H1 (cell line): ENCODE measurements at places on chromosomes 5 and 9. TPM values are rescaled to one million over a fixed set of nuclear protein-coding genes. Genes with fewer than 3 reads are reported as not detected.
A peak's percentile ranks its signal among the peaks of the same experiment; 100 is the strongest.

BTNL3 gene
- not detected in 2 replicates for total RNA-seq

SLC23A1 gene
- not detected in 2 replicates for total RNA-seq

FST gene
- 16.6 and 16.8 TPM in 2 replicates for total RNA-seq

SPINK7 gene
- total RNA-seq: not detected in 2 replicates

KIF3A gene
- total RNA-seq: 11.5 and 13.1 TPM in 2 replicates

NIM1K gene
- total RNA-seq: not detected in 2 replicates

GRCh38 chr5:173953528-173954090 lies 35.4 kb upstream of the C5orf47 start:
- DNase-seq: no peak

DNA sequence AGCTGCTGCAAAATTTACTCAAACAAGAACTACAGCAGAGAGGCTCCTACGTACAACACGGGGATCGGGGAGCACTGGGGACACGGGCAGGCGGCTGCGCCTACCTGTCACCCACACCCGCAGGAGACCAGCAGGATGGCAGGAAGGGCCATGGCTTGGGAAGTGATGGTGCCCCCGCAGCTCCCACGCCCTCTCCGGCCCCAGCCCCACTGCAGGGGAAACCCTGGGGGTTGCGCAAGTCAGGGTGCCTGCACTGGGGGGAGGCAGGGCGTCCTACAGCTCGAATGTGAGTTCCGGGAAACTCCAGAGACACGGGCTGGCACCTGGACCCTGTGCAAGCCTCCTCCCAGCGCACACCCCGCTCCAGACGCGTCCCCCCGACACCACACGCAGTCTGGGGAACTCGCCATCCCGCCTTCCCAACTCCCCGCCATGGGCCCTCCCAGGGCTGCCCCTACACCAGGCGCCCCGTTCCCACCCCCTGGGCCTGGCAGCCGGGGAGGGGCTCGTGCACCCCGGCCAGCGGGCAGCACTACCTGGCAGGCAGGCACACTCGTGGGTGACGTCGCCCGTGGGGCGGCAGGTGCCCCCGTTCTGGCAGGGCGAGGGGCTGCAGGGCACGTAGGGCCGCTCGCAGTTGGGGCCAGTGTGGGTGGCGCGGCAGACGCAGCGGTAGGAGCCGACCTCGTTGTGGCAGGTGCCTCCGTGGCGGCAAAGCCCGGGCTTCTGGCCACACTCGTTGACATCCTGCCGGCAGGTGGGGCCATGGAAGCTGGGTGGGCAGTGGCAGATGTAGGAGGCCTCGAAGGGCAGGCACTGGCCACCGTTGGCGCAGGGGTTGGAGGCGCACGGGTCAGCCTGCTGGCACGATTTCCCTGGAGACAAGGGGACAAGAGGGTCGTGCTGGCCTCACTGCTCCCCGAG lies 23.3 kb downstream of the NOTCH1 start:
- no peak for DNase-seq

- no peak for DNase-seq
Observed at GRCh38 chr5:154325566-154325965, 120.2 kb upstream of the SAP30L start.

- no peak for DNase-seq
Observed at GRCh38 chr9:107875571-107875980, 386.0 kb upstream of the KLF4 start.

DNA sequence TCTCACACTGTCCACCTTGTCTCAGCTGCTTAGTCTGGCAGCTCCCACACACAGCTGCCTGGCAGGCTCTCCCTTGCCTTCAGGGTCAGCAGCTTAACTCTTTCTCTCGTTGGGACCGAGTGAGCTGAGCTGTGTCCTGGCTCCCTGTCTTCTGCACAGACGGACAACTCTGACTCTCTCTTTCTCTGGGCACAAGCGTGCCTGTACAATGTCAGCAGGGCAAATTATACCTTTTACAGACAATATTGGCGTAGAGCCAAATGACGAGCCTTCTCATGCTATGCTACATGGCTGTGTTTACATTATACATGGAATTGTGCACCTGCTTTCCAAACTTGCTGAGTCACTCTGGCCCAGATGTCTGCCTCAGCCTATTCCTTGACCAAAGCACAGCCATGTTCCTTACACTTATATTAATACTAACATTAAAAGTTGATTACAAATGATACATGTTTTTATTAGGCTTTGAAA lies 188.6 kb downstream of the CYLC2 start:
- no peak for DNase-seq

DNA sequence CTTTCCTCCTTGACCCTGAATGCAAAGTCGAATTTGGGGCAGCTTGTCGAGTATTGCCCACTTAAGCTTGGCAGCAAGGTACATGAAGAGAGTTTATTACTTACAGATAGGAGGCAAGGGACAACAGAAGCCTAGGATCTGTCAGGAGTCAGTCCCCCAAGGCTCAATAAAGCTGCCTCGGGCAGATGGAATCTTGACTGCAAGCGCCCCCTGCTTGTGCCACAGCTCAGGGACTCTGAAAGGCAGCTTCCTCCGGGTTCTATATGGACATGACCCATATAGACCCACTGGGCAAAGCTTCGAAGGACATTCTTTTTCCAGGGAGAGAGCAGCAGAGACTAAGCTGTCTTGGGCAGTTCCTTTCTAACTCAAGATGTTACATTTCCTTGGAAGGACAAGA lies 971.5 kb downstream of the EFNA5 start:
- peak; percentile 58 for DNase-seq

- DNase-seq: no peak
Observed at GRCh38 chr5:17118631-17119030, 98.8 kb upstream of the BASP1 start.

- DNase-seq: no peak
Observed at GRCh38 chr5:149745-150485, 41.4 kb upstream of the LRRC14B start.

- no peak for DNase-seq
Observed at GRCh38 chr9:121038804-121039203, 11.3 kb downstream of the C5 start.

GRCh38 chr5:143165049-143165880 lies 238.2 kb downstream of the NR3C1 start:
- DNase-seq: no peak

- no peak for DNase-seq
Observed at GRCh38 chr5:137061382-137061781, 437.7 kb downstream of the SPOCK1 start.

DNA sequence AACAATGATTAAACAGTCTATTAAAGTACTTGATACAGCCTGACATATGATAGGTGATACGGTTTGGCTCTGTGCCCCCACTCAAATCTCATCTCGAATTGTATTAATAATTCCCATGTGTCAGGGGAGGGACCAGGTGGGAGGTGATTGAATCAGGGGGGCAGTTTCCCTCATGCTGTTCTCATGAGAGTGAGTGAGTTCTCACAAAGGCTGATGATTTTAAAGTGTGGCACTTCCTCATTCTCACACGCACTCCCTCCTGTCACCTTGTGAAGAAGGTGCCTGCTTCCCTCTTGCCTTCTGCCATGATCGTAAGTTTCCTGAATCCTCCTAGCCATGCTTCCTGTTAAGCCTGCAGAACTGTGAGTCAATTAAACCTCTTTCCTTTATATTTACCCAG lies 40.1 kb upstream of the TARS1 start:
- no peak for DNase-seq

- DNase-seq: peak; percentile 49
Observed at GRCh38 chr5:172806897-172807672, 27.0 kb upstream of the ERGIC1 start.

- DNase-seq: no peak
Observed at GRCh38 chr5:39450487-39450886, 25.7 kb upstream of the DAB2 start.

DNA sequence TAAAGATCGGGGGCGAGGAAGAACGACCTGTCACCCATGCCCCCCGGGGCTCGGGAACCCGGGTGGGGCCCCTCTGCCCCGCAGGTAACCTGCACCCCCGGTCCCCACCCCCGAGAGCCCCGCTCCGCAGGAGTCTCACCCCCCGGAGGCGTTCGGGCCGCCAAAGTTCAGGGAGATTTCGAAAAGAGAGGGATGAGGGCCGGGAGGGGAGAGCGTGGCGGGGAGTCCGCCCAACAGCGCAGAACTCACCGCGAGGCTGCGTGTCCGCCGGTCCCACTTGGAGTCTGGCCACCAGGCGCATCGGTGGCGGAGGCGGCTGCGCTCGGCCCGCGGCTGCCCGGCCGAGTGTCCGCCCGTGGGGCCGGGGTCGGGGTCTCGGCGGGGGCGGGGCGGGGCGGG lies at the start of gene PHF19:
TSS of gene PHF19 (minus strand) at position 347 of the 399 bp plus-strand sequence. CDS start 2,447 bp downstream, outside the sequence.
- DNase-seq: no peak

DNA sequence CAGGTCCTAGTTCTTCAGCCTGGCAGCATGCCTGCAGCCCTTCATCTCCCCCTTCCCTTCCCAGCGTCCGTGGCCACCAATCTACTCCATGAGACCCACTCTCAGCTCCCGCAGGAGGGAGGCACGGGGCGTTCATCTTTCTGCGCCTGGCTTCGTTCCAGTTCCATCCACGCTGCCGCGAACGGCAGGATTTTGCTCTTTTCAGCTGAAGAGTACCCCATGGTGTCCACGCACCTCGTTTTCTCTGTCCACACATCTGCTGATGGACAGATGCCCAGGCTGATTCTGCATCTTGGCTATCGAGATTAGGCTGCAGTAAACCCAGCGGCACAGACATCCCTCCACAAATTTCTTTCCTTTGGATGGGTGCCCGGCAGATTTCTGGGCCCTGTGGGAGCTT lies 30.5 kb upstream of the NKD2 start:
- DNase-seq: no peak

DNA sequence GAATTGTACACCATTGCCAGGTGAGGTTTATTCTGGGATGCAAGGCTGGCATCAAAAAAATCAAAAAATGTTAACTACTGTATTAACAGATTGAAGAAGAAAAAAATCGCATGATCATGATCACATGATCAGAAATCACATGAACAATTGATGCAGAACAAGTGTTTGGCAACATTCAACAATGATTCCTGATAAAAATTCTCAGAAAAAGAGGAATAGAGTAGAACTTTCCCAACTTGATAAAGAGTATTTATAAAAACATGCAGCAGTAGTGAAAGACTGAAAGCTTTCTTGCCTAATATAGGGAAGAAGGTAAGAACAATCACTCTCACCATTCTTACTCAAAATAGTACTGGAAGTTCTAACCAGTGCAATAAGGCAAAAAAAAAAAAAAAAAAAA lies 16.4 kb downstream of the SLCO4C1 start:
- DNase-seq: no peak

- no peak for DNase-seq
Observed at GRCh38 chr5:140115186-140115500, 1.2 kb downstream of the PURA start.

DNA sequence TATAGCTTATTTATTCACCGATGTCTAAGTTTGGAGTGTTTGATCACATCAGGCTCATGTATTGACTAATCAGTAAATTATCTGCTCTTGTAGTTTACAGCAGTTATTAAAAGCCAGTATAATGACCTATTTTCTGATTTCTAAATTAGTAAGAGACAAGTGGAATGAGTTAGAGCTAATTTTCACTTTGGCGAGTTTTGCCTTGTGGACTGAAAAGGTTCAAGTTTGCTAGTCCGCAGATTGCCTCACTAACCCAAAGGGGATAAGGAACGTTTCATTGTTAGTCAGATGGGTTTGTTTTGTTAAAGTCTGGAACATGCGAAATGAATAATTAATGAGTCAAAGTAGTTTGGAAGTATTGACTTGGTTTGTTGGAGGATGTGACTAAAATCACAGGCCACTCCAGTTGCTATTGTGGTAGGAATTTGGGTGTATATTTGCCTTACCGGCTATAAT lies 40.1 kb downstream of the SMARCA2 start:
- DNase-seq: no peak
